Suppressor macrophage (primary cell): ENCODE measurements at places on chromosomes 5 and 9.

DNA sequence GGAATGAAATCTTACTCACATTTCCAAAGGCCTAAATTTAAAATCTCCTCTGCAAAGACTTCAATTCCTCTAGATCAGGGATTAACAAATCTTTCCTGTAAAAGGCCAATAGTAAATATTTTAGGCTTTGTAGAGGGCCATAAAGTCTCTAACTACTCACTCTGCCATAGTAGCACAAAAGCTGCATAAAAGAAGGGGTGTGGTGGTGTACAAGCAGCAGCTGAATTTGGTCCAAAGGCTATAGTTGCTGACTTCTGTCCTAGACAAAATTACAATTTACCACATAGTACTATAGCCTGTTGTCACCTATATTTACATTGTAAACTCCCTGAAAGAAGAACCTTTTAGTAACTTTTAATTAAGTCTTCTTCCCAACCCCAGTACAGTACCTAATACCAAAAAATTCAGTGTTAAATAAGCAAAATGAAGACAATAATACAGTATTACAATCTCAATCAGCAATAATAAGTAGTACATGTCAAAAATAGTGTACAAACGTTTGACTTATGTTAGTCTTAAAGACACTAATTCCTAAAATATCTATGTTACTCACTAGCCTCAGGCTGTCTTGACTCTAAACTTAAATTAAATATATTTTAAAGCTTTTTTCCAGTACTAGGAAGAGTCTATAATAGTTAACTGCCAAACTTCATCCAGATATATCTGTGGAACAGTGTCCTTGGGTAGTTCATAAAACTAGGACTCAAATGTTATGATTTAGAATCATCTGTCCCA lies 6.9 kb downstream of the CETN3 start:
- DNase-seq = no peak

DNA sequence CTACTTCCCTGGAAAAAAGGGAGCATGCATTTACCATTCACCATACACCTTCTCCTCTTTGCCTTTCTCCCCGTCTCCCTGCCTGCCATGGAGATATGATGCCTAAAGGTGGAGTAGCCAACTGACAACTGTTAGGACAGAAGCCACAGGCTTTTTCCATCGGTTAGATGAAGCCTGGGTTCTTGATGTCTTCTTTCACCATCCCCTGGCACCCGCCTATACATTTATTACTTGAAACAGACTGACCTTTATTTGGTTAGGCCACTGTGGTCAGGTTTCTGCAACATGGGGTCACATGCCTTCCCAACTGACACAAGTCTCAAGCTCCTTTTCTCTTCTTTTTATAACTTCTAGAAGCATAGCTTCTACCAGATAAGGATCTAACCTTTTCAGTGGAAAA lies 7.1 kb downstream of the LCP2 start:
- peak; percentile 71 for DNase-seq

GRCh38 chr9:134040781-134041648 lies 15.7 kb downstream of the BRD3OS start:
- DNase-seq = no peak

GRCh38 chr5:164060786-164061355 lies 555.5 kb downstream of the MAT2B start:
- no peak for DNase-seq

DNA sequence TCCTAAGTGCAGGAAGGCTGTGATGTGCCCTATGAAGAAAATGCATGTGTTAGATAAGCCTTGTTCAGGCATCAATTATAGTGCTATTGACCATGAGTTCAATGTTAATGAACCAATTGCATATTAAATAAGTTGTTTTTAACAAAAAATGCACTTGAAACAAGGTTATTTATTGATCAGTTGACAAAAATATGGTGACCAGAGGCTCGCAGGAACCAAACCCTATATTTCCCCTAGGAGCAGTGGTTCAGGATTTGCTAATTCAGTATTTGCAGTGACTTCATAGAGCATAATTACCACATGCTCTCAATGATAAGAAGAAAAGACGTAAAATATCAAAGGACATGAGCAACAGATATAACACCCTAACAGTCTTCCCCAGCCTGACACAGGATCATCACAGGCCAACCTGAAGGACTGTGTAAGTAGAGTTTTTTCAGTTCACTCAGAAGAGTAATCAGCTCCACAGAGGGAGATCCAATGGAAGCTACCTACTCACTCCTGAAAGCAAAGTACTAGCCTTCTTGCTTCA lies 92.3 kb downstream of the SEMA5A start:
- no peak for DNase-seq

DNA sequence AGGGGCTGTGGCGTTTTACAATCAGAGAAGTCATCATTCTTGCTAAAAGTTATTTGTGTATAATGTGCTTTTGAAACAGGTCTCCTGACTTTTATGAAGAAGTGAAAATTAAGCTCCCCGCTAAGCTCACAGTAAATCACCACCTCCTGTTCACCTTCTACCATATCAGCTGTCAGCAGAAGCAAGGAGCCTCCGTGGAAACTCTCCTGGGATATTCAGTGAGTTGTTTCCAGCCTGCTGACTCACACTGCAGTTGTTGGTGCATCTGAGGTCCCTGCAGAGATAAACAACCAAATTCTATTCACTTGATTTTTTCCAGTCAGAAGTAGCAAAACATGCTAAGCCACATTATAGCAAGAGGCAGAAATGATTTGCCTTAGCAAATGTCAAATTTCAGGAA lies 156.7 kb downstream of the DOCK8 start:
- DNase-seq = no peak

- no peak for DNase-seq
Measured at GRCh38 chr5:142690667-142691066, 4.8 kb upstream of the FGF1 start.

DNA sequence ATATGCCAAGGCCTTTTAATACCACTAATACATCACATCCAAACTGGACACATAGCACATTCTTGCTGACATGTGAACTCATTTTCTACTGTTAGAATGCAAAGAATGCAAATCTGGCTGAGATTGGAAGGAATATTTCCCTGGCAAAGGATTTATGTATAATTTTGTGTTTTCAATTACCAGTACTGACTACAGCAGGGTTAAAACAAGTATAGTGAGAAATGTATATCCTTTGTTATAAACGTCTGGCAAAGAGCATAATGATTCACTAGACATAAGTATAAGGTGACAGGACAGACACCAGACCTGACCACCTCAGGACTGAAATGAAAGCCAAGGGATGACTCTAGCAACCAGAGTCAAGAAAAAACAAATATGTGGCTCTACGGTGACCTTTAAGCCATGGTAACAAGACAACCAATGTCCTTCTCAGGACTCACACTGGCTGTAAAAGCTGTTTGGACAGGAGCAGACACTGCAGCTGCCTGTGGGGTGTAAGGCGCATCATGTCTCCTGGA lies 95.0 kb downstream of the MRPS27 start:
- DNase-seq = no peak

DNA sequence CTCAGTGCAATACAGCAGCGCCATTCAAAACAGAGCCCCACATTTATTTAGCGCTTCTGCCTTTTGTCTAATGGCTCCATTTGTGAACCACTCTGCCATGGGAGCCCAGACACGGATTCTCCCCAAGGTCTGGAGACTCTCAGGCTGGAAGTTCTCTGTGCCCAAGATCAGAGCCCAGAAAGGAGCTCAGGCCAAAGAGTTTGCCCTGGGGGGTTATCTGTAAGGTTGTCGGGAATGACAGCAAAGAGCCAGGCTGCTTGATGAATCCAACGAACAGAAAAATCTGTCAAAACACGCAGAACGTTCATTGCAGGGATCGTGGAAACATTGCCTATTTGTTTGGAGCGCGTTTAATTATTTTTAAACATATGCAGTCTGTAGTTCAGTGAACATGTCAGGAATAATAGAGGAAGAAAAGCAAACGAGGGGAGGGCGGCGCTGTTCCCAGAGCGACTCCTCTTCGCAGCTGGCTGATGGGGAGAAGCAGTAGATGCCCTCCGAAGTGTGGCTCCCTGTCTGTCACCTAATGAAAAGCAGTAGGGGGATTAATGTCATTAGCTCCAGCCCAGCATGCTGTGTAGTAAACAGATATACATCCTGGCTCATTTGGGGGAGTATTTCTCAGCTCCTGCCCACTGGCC lies 464.9 kb upstream of the MPDZ start:
- DNase-seq = no peak

- no peak for DNase-seq
Measured at GRCh38 chr9:79201636-79202035, 370.1 kb upstream of the TLE4 start.

DNA sequence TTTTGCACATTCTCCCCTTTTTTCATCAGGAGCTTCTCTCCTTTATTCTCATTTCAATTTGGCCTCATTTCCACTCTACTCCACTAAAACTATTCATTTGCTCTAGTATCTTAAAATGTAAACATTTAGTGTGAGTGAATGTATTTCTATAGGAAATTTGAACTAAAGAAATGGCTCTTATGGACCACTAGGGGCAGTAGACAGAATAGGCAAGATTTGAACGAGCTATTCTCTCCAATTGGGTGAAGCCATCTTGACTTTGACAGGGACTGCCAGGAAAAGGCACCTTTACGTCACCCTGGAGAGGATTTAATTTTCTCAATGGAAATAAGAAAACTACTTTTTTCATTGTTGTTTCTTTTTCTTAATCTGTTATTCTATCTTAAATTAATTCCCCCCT lies 666.3 kb downstream of the DNAH5 start:
- no peak for DNase-seq

DNA sequence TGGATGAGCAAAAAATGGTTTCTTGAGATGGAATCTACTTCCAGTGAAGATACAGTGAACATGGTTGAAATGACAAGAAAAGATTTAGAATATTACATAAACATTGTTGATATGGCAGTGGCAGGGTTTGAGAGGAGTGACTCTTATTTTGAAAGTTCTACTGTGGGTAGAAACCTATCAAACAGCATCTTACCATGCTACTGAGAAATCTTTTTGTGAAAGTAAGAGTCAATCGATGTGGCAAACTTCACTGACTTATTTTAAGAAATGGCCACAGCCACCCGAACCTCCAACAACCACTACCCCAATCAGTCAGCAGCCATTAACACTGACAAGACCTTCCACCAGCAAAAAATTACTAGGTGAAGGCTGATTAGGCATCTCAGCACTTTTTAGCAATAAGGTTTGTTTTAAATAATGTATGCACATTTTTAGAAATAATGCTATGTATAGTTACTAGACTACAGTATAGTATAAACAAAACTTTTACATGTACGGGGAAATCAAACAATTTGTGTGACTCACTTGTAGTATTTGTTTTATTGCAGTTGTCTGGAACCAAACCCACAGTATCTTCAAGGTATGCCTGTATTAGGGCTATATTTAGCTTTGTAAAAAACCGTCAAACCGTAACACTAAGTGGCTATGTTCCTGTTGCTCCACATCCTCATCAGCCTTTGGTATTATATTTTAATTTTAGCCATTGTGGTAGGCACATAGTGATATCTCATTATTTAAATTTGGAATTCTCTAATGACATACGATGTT lies 30.6 kb upstream of the ADAMTS6 start:
- no peak for DNase-seq

- no peak for DNase-seq
Measured at GRCh38 chr9:71758277-71758676, 10.0 kb downstream of the CEMIP2 start.

DNA sequence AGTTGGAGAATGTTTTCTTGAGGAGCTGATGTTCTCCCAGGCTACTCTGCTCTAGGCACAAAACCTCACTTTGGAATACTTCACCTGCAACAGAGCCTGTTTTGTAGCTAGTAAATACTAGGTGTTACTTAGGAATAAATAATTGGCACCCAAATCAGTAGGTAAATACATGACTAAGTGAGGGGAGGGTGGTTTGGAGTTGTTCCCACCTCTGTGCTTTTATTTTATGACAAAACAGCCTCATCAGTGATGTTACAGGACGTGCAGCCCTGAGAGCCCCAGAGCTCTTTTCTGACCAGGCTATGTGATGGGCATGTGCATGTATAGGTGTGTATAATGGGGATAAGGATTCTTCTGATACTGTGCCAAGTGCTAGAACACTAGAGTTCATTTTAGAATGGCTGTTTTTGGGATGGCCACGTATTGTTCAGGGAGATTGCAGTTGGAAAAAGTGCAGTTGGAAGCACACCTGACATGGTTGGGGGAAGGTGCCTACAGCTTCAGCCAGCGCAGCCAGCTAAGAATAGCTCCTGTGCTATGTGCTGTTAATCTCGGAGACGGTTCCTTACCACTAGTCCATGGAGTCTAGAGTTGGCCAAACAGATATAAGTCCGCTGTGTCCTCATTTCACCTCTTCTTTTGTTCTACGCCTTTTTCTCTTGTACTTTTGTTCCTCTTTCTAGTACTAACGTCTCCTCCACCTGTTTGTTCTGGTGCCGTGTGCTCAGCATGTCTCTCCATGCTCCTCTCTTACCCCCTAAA lies 284.7 kb downstream of the FANCC start:
- no peak for DNase-seq

- DNase-seq = no peak
Measured at GRCh38 chr5:81052325-81052724, 92.2 kb downstream of the RASGRF2 start.

DNA sequence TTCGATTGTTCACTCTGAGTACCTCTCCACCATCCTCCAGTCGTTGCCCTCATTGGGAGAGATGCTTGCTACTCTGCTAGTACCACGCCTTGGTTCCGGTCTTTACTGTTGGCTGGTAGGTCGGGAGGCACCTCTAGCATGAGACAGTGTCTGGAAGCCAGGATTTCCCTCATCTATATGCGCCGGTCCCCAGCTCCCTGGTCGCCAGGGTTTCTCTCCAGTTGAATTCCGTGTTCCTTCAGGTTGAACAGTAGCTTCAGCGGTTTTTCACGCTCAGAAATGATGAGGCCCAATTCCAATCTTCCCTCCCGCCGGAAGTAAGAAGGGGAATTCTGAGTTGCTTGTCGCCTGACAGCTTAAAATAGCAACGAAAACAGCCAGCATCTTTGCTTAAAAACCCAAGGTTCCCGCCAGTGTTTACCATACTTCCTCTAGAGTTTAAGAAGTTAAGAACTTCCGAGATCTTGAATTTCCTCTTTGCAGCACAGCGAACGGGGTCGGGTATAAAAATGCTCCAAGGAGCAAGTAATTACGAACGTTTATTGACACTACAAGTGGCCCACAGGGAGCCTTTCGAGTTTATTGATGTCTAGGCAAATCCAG lies 1.3 kb upstream of the ST8SIA4 start:
- no peak for DNase-seq

DNA sequence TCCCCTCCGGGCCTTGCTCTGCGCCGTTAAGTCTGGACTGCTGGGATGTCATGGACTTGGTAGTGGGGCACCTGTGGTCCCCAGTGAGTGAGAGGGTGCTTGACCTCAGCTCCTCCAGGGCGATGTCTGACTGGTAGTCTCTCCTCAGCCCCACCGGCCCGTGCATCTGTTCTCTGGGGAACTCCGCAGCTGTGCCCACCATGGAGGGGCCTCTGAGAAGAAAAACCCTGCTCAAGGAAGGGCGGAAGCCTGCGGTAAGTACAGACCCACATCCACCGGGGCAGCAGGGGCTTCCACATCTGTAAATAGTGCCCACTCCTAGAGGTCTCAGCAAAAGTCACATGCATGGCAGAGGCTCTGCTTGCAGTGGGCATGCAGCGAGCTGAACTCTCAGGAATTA lies 52.6 kb upstream of the GARNL3 start:
- no peak for DNase-seq

DNA sequence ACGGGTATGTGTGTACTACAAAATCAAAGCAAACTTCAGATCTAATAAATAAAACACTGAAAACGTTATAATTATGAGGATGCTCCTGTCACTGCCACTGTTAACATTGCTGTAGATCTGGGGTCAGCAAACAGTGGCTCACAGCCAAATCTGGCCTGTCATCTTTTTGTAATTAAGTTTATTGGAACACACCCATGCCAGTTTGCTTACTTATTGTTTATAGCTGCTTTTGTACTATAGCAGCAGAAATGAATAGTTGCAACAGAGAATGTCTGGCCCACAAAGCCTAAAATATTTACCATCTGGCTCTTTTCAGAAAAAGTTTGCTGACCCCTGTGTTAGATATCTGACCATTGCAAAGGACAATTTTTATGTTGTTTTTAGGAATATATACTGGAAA lies 32.1 kb downstream of the PRRC1 start:
- DNase-seq = no peak
